ENCODE measurements at places on chromosomes 7 and 10.

DNA sequence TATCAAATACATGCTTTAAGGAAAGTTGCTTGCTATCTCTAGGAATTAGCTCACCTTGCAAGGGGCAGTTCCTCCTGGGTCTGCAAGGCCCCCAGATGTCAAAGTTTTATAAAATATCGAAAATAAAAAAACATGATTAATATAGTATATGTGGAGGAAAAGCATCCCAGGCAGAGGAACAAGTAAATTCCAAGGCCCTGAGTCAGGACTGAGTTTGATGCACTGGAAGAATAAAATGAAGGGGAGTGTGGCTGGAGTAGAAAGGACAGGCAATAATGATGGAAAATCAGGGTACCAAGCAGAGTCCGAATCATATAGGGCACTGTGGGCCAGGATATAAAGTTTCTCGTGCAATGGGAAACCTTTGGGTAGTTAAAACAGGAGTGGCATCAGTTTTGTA, 112.4 kb upstream of the EEPD1 start:
- peak; percentile 76 for DNase-seq

DNA sequence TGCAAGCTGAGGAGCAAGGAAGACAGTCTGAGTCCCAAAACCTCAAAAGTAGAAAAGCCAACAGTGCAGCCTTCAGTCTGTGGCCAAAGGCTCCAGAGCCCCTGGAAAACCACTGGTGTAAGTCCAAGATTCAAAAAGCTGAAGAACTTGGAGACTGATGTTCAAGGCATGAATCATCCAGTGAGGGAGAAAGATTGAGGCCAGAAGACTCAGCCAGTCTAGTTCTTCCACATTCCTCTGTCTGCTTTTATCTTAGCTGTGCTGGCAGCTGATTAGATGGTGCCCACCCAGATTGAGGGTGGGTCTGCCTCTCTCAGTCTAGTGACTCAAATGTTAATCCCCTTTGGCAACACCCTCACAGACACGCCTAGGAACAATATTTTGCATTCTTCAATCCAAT, 20.1 kb upstream of the MDFIC start:
- peak; percentile 21 for DNase-seq

GRCh38 chr7:149791-150636, 42.4 kb upstream of the FAM20C start:
- peak; percentile 14 for DNase-seq

GRCh38 chr10:120506674-120507073, 49.6 kb downstream of the PLPP4 start:
- DNase-seq: no peak

GRCh38 chr7:38840736-38841460, 68.1 kb downstream of the VPS41 start:
- DNase-seq: peak; percentile 77

DNA sequence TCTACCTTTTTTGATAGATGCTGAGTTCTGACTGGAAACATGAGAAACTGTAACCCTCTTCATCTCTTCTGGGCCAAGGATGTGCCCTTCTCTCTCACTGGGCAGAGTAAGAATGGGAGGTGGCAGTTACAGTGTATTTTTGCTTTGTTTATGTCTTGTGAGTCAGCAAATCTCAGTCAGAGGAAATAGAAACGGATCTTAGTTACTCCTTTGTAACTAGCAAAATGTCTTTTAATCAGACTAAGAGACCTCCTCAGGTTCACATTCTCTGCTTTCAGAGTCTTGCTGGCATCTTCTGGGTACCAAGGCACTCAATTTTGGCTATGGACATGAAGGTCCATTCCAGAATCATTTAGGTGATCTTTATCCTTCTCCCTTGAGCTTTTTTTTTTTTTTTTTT, 70.9 kb downstream of the HHEX start:
- peak; percentile 77 for DNase-seq

DNA sequence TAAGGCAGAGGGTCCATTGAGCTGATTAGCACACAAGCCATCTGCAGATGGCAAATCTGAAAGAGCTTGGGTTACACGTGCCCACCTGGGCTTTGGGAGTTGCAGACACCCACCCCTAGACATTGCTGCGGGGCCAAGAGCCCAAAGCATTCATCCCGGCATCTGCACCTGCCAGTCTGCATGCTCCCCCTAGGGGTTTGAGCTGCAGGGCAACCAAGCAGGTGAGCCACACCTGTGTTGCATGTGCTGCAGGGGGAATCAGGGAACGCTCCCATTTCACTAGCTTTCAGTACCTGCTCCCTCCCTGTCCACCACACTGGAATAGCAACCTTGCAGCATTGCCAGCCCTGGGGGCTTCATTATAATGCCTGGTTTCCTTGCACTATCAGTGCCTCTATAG, 21.1 kb downstream of the C7orf33 start:
- DNase-seq: no peak

- no peak for DNase-seq
These were observed 441.8 kb upstream of the AKR1E2 start for GRCh38 chr10:4384245-4384644.

GRCh38 chr7:20543500-20543899, 72.0 kb upstream of the ABCB5 start:
- no peak for DNase-seq

DNA sequence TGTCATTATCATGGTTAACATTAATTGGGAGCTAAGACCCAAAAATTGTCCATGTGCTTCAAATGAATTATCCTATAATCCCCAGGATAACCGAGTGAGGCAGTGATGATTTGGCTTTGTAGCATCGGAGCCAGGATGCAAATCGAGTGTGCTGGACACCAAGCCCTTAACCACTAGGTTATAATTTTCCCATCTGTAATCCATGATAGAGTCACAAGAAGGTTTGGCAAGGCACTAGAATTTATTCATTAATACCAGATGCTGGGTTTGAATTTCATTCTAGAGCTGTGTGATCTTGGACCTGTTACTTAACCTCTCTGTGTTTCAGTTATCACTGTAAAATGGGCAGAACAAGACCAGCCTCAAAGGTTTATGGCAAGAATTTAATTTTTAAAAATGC, 21.0 kb upstream of the ITGB1 start:
- DNase-seq: no peak

DNA sequence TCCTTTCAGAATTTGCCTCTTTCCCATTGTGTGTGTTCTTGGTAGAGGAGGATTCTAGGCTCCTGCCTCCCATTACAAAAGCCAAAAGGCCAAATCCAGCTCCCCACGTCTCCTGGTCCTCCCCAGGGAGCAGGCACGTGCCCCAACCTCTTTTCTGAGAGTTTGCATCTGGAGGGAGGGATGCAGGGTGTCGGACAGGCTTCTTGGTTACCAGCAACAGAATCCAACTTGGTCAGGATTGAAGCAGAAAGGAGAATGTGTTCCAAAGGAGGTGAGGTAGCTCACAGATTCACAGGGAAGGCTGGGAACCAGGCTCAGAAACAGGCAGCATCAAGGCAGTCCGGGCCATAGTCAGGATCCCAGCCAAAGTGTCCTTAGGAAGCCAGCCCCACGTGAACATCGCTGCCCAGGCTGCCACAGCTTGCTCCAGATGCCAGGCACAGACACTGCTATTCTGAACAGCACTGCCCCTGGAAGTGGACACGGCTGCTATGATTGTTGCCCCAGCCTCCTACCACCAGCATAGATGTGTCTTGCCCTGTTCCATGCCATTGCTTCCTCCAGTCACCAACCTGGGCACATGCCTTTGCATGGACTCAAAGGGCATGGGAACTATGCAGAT, 264.2 kb upstream of the ZMIZ1 start:
- no peak for DNase-seq

GRCh38 chr7:42590771-42591310, 321.0 kb downstream of the C7orf25 start:
- DNase-seq: no peak

- peak; percentile 71 for DNase-seq
These were observed 11.2 kb downstream of the ZCCHC24 start for GRCh38 chr10:79434223-79434687.

GRCh38 chr7:93601363-93601762, 26.8 kb upstream of the CALCR start:
- DNase-seq: peak; percentile 13

- DNase-seq: no peak
These were observed at the start of gene KAZALD1 for GRCh38 chr10:101061624-101062231. Gene KAZALD1, plus strand, starts transcription at chr10:101061989. Its CDS starts 604 bp downstream, at chr10:101062593.

- DNase-seq: no peak
These were observed 65.8 kb downstream of the ATXN7L1 start for GRCh38 chr7:105810556-105810955.

GRCh38 chr10:5393529-5393928, 11.1 kb downstream of the TUBAL3 start:
- DNase-seq: no peak

- DNase-seq: no peak
These were observed 39.2 kb downstream of the PTPRE start for GRCh38 chr10:127945948-127946711.

- DNase-seq: no peak
These were observed 104.0 kb downstream of the PKD1L1 start for GRCh38 chr7:47844311-47844710.

GRCh38 chr7:37416378-37417106, 32.1 kb downstream of the ELMO1 start:
- DNase-seq: no peak
